ENCODE measurements at places on chromosomes 16 and 17. TPM values are rescaled to one million over a fixed set of nuclear protein-coding genes. Genes with fewer than 3 reads are reported as not detected.

ZG16B gene
- total RNA-seq = not detected

IKZF3 gene
- total RNA-seq = 0.43 TPM

CCL14 gene
- total RNA-seq = not detected

TMEM231 gene
- 9.7 TPM for total RNA-seq

NPIPA5 gene
- 0.54 TPM for total RNA-seq

GGNBP2 gene
- 57.7 TPM for total RNA-seq

TMC5 gene
- total RNA-seq = not detected

CES4A gene
- 3.3 TPM for total RNA-seq

PPY gene
- not detected for total RNA-seq

KRTAP2-3 gene
- 2.3 TPM for total RNA-seq

KRT39 gene
- total RNA-seq = not detected

NAGS gene
- 2.4 TPM for total RNA-seq

MT1A gene
- total RNA-seq = not detected

KRT15 gene
- total RNA-seq = 1.7 TPM

TMEM92 gene
- total RNA-seq = 1.2 TPM

MRM1 gene
- 3.1 TPM for total RNA-seq

ADGRG3 gene
- total RNA-seq = not detected

RAP1GAP2 gene
- 19.4 TPM for total RNA-seq

CES1 gene
- not detected for total RNA-seq

RCVRN gene
- total RNA-seq = not detected

ICAM2 gene
- total RNA-seq = not detected

CCDC78 gene
- 5.5 TPM for total RNA-seq

KRT28 gene
- total RNA-seq = not detected

CD79B gene
- not detected for total RNA-seq

PIGW gene
- total RNA-seq = 11.3 TPM

B3GNT9 gene
- 72.2 TPM for total RNA-seq

CETP gene
- total RNA-seq = not detected

MEIOC gene
- total RNA-seq = 0.11 TPM

CCDC144A gene
- total RNA-seq = 0.79 TPM

CEP295NL gene
- total RNA-seq = 2.7 TPM

WRAP53 gene
- total RNA-seq = 4.7 TPM

MAF gene
- total RNA-seq = 0.39 TPM

CCL4 gene
- not detected for total RNA-seq

MSLN gene
- 139 TPM for total RNA-seq

TMEM204 gene
- total RNA-seq = not detected

TBC1D3K gene
- total RNA-seq = not detected

PNMT gene
- 72.1 TPM for total RNA-seq

Data from placental epithelial cell (primary cell).